Stimulated activated CD4-positive, alpha-beta T cell treated with anti-CD3 and anti-CD28 coated beads, TNF-alpha, amount 100 ng/mL, for 4 hours (primary cell): ENCODE measurements at places on chromosomes 7 and 10.

DNA sequence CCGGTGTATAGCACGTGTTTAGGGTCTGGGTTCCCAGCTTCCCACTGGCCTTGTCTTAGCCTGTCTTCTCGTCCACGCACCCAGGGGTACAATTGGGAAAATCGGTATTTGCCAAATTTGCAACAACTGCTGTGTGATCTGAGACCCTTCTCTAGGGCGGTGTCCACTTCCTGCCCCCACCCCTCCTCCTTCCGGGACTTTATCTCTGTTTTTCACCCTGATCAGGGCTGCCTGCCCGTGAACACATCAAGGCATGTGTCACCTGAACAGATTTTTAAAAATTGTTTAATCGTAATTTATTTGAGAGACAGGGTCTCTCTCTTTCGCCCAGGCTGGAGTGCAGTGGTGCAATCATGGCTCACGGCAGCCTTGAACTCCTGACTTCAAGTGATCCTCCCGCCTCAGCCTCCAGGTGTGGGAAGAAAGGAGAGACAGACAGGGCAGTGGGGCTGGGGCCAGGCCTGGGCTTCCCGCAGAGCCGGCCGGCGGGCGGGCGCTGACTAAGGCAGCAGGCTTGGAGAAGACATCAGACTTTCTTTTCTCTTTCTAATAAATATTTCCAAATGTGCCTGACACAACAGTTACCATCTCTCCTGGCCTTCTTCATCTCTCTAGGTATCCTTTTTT lies 27.5 kb downstream of the ELFN1 start:
- DNase-seq = no peak

DNA sequence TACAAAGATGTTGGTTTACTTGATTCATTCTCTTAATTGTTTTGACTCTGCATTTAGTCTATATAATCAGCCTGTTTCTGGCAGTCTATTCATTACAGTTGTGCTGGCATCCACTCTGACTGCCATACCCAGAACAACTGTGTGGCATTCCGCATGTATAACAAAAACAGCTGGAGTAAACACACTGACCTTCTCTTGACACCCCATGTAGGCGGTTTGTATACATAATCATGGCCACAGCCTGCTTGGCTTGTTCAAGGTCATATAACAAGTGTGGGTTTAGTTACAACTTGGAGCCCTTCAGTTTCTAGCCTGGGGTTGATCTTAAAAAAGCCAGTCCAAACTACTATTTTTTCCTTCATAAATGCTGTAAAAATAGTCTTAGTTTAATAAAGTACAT lies 70.9 kb downstream of the MBL2 start:
- no peak for DNase-seq

GRCh38 chr7:99618726-99619125 lies 2.0 kb downstream of the ZSCAN25 start:
- no peak for DNase-seq

GRCh38 chr7:505171-505570 lies 14.5 kb downstream of the PDGFA start:
- DNase-seq = no peak

- DNase-seq = no peak
These were observed 355.3 kb downstream of the PRPF18 start for GRCh38 chr10:13942035-13942434.

DNA sequence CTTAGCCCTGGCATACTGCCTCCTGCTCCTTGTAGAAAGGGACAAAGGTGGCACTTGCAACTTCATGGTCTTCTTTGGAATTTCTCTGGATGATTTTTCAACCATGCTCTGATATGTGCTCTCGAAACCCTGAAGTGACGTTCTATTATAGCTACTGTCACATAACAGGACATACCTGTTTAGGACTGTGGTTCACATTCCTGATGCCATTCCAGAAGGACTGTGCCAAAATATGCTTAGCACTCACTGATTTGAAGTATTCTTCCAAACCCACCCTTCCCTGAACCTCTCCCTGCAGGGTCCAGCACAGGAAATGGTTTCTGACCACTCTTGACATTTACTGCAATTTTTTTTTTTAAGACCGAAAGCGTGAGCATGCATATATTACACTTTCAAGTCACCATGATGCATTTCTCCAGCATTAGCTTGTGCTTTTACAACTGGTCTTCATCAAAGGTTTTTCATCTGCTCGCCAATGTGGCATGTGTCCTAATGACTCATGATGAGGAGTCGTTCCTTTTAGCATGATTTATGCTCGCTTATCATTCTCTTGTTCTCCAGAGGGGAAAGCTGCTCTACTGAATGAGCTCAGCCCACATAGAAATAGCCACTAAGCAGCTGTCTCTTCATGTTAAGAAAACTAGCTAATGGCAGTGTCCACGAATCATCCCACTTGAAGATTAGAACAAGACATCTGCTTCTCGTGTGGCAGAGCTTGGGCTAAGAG lies 135.2 kb downstream of the ADAM12 start:
- no peak for DNase-seq

- no peak for DNase-seq
These were observed 74.9 kb downstream of the GFRA1 start for GRCh38 chr10:116197946-116198675.

GRCh38 chr7:130210181-130210935 lies 2.7 kb downstream of the SSMEM1 start:
- no peak for DNase-seq

DNA sequence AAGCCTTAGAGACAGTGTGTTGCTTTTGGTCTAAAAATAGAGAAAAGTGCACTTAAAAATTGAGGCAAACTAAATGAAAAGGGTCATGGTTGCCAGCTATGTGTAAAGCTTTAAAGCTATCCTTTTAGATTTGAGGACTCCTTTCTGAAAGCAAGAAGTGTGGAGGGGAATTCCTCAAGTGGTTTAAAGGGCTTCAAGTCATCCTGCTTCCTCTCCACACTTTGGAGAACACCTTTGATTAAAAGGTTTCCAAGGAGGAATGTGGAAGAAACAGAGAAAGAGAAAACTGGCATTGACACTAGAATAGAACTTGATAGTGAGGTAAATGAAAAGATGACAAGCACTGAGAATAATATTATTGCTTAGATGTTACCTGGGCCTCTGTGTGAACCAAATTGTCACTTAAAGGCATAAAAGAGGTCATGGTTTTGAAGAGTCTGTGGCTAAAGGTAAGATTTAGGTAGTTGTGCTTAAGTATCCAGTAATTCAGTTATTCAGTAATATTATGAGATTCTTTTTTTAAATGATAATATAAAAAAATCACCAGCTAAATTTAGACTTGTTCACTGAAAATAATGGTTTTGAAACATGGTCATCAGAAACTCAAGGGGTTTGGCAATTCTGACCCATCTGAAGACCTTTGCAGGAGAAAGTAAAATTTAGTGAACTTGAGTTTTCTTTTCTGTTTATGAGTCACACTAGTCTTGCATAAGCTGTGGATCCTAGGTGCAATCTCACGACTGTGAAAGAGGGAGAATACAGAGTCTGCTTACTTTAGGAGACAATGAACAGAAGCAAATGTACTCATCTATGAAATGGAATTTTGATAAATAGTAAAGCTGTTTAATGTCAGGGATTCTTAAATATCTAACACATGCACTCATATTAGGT lies 466.0 kb downstream of the KIF20B start:
- no peak for DNase-seq

- no peak for DNase-seq
These were observed 8.2 kb downstream of the FOXP2 start for GRCh38 chr7:114422507-114423501.

GRCh38 chr7:6614953-6615722 lies at the start of gene ZNF853:
ZNF853 (plus strand) TSS chr7:6615610; CDS start chr7:6616175, 565 bp downstream.
- DNase-seq = no peak

DNA sequence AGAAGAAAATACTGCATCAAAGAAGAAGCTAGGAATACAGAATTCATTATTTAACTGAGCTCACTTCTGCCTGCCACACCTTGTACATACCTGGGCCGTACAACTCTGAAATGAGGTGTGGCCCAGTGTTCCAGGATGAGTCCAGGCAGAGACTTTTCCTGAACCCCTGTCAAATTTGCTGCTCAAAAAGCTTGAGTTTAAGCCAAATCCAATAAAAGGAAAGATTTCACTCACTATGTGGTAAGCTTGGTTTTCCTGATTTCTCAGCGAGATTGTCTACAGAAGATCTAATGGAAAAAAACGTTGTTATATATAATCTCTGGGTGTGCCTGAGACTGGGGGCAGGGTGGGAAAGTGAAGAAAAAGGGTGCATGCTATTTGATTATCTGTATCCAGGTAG lies 72.1 kb upstream of the EGFR start:
- no peak for DNase-seq

GRCh38 chr7:22286436-22286835 lies 70.5 kb downstream of the RAPGEF5 start:
- no peak for DNase-seq

DNA sequence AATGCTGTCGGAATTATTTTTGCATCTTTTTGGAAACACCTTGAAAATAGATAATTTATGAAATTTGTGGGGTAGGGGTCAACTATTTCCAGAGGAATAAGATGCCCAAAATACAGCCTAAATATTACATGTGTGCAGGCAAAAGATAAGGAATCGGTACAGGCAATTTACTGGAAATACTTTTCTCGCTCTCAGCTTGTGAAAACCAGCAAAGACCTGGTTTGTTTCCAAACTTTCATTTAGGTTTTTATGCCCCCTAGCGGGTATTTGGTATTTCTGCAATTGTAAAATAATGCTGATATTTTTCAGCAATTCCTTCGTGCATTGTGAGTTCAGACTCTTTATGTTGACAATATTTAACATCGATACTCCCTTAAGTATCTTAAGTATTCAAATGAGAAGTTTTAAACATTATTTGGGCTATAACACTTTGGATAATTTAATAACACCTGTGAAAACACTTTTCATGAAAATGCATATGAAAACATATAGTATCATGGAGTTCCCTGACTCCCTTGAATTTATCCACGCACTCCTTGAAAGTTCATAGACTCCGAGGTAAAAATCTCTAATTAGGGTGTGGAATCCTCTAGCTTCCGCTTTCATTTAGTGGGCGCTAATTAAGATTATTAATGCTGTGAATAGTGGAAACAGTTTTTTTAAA lies 132.4 kb downstream of the TSPAN12 start:
- no peak for DNase-seq

DNA sequence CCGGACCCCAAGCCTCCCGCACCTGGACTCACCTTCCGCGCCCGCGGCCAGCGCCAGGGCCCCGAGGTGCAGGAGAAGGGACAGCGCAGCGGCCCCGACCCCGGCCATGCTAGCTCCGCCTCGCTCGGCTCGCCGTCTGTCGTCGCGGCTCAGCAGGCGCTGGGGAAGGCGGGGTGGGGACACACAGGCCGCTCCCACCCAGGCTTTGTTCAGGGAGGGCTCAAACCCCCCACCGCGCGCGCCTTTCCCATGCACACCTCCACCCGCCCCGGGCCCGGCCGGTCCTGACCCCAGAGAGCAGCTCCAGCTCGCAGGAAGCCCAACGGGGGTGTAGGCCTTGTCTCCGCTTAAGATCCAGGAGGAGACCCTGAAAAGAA lies at the start of gene KCP:
TSS of gene KCP (minus strand) at position 141 of the 377 bp plus-strand sequence. CDS start at position 108, 33 bp downstream.
- DNase-seq = no peak

DNA sequence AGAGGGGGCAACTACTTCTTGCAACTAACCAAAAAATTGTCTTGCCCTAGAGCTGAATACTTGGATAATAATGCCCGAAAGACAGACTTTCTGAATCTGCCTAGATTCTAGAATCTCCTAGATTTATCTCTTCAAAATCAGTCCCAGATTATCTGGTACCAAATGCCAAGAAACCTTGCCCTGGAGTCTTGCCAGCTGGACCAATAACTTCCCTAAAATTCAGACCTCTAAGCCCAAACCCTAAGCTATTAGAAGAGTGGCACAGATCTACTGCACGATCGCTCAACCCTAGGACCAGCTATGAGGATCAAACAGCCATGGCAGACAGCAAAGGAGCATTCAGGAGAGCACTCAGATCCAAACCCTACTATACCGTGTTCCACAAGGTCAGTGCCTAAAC lies 45.0 kb downstream of the ARMH3 start:
- no peak for DNase-seq

GRCh38 chr10:53843736-53844362 lies 957.2 kb downstream of the PCDH15 start:
- no peak for DNase-seq

DNA sequence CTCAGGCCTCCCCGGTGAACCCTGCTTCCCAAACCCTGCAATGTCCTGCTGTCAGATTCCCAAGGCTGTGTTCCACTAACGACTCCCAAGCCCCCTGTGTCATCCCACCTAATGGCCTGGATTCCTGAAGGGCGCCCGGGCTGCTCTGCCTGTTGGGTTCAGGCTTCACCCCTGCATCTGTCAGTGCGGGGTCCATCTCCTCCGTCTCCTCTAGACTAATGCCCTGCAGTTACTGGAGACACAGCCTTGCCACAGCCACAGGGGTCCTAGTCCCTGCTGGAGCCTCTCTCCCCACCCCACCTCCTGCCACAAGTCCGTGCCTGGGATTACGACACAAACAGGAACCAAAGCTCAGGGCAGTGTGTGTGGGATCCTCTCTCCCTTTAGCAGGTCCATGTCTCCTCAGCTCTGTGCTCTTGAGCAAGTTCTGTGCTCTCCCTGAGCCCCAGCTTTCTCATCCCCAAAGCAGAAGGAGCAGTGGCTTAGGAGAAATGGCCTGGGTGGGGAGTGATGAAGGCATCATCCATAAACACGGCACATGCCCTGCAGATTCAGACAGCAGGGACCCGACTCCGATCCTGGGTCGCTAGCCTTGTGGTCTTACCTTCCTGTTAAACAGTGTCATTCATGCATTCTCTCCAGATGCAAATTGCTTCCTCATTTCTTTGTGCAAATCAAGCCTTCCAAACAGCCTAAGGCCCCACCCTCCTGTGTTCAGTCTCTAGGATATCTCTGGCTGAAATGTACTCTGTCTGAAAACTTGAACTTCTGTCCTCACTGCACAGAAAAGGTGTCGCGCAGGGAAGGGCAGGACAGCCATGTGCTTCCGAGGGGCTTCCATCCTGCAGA lies 8.2 kb upstream of the RBP3 start:
- no peak for DNase-seq

- no peak for DNase-seq
These were observed 53.8 kb downstream of the ST7 start for GRCh38 chr7:117006907-117007684.

GRCh38 chr7:148916186-148916585 lies 32.1 kb upstream of the EZH2 start:
- no peak for DNase-seq

- no peak for DNase-seq
These were observed 99.8 kb upstream of the ZMIZ1 start for GRCh38 chr10:78968943-78969342.
